ENCODE measurements at places on chromosomes 5 and 9. TPM values are rescaled to one million over a fixed set of nuclear protein-coding genes. Genes with fewer than 3 reads are reported as not detected.
A peak's percentile ranks its signal among the peaks of the same experiment; 100 is the strongest.

- no peak overlapping the region for H3K27ac ChIP-seq
- no peaks in the 10 kb centered on the region for H3K36me3 ChIP-seq
- no peak overlapping the region for H3K4me3 ChIP-seq
- no peaks in the 10 kb centered on the region for H3K4me1 ChIP-seq
These were observed 8.5 kb upstream of the CCDC187 start for GRCh38 chr9:136312436-136312835.

Gene PCSK5
- total RNA-seq = 14.3 TPM

- H3K36me3 ChIP-seq = no peaks in the 10 kb centered on the region
- H3K27ac ChIP-seq = no peak overlapping the region
- no peaks in the 10 kb centered on the region for H3K27me3 ChIP-seq
- no peak overlapping the region for H3K4me3 ChIP-seq
- DNase-seq = no peak
- no peaks in the 10 kb centered on the region for H3K4me1 ChIP-seq
These were observed 339.4 kb downstream of the EFNA5 start for GRCh38 chr5:107331312-107331711.

- H3K4me1 ChIP-seq = peaks cover 25% of the 10 kb centered on the region
- no peak for DNase-seq
- H3K27me3 ChIP-seq = no peaks in the 10 kb centered on the region
- peak overlapping the region; percentile 77 for H3K27ac ChIP-seq
- no peaks in the 10 kb centered on the region for H3K36me3 ChIP-seq
These were observed 1.9 kb upstream of the FST start for GRCh38 chr5:53478411-53479044.

DNA sequence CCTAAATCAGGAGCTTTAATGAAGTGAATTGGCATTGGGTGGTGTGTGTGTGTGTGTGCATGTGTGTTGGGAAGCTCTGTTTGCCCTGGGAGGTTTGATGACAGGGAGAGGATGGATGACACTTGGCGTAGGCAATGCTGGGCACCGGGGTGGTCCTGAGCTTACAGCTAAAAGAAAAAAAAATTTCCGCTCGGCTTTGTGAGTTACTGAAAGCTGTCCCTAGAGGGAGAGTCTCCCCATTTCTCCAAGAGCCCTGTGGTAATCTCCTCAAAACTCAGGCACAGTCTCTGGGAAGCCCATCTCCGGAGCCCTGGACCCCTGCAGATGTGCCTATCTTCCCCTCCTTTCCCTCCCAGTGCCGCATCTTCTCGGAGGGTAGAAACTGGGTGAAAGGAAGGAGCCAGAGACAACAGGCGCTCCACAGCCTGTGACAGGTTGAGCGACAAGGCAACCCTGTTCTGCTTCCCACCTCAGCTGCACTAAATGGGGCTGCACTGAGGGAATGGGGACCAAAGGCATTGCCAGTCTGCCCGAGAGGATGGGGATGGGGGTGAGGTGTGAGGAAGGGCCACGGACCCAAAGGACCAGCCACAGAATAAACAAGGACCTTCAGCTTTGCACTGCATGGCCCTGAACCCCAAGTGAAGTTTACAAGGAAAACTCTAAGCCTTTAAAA is 35.8 kb upstream of the TIFAB start:
- H3K4me3 ChIP-seq = no peak overlapping the region
- no peak for DNase-seq
- no peak overlapping the region for H3K27ac ChIP-seq
- peaks cover 80% of the 10 kb centered on the region for H3K27me3 ChIP-seq
- H3K4me1 ChIP-seq = peaks cover 21% of the 10 kb centered on the region

GRCh38 chr5:168962306-168962705 is 338.6 kb downstream of the SLIT3 start:
- H3K4me1 ChIP-seq = no peaks in the 10 kb centered on the region
- H3K27ac ChIP-seq = no peak overlapping the region
- DNase-seq = no peak
- H3K27me3 ChIP-seq = no peaks in the 10 kb centered on the region
- no peak overlapping the region for H3K4me3 ChIP-seq

DNA sequence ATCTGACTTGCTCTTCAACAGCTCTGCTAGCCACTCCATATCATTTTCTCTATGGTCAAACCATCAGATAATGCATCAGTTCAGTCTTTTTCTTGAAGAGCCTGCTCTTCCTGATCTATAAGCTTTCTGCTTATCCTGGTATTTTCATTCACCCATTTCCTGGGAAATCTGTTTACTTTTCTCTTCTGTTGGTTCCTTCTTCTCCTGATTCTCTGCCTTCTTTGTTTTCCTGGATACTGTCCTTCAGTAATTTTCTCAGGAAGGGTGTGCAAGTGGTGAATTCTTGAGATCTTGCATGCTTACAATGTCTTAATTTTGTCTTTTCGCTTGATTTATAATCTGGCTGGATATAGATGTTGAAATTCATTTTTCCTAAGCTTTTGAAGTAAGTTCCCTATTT is 39.8 kb upstream of the NKX2-5 start:
- H3K36me3 ChIP-seq = no peaks in the 10 kb centered on the region
- no peak overlapping the region for H3K4me3 ChIP-seq
- DNase-seq = no peak
- H3K27me3 ChIP-seq = no peaks in the 10 kb centered on the region

- H3K36me3 ChIP-seq = peaks cover 15% of the 10 kb centered on the region
- no peaks in the 10 kb centered on the region for H3K27me3 ChIP-seq
- no peak overlapping the region for H3K27ac ChIP-seq
- no peak for DNase-seq
- H3K4me1 ChIP-seq = peaks cover 7% of the 10 kb centered on the region
These were observed 172.5 kb downstream of the MPDZ start for GRCh38 chr9:13107008-13107407.

GRCh38 chr5:156496291-156496690 is 169.3 kb downstream of the SGCD start:
- H3K27me3 ChIP-seq = no peaks in the 10 kb centered on the region
- H3K4me1 ChIP-seq = no peaks in the 10 kb centered on the region
- H3K27ac ChIP-seq = peak overlapping the region; percentile 66
- H3K36me3 ChIP-seq = no peaks in the 10 kb centered on the region
- no peak for DNase-seq
- no peak overlapping the region for H3K4me3 ChIP-seq

Gene PIP5KL1
- total RNA-seq = 4.2 TPM

DNA sequence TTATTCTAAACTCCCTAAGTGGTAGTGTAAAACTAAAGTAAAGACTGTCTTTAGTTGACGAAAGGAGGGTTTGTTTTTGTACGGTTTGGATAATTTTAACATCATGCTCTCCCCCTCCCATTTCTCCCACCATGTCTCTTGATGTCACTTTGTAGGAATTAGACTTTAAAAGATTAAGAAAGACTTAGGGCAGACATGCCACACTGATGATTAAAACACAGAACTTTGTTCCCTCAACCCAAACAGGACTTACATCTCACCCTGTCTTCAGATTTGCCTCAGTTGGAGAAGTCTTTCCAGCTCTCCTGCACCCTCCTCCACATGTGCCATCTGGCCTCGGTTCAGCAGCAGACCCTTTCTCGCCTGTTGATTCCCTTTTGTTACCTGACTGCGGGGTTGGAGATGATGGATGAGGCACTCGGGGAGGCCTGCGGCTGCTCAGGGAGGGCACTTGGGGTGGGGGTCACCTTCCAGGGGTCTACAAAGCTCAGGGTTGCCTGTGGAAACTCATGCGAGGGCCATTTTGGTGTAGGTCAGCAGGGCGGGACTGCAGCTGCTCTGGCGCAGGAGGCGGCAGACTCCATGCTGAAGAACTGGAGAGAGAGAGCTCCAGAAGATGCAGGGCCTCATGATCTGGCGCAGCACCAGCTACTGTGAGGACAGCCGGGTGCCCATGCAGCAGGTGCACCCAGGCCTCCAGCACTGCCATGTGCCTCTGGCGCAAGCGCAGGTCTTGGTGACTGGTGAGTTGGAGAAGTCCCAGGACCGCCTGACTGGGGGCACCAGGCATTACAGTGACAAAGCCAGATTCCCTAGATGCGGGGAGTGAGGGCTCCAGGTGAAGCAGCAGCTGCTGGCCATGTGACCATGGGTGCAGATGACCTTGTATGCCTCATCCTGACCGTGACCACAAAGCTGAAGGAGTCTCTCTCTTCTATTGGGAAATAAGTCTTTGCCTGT is 24.5 kb upstream of the EXOC3 start:
- H3K27ac ChIP-seq = no peak overlapping the region
- no peaks in the 10 kb centered on the region for H3K36me3 ChIP-seq
- peaks cover 4% of the 10 kb centered on the region for H3K27me3 ChIP-seq

DNA sequence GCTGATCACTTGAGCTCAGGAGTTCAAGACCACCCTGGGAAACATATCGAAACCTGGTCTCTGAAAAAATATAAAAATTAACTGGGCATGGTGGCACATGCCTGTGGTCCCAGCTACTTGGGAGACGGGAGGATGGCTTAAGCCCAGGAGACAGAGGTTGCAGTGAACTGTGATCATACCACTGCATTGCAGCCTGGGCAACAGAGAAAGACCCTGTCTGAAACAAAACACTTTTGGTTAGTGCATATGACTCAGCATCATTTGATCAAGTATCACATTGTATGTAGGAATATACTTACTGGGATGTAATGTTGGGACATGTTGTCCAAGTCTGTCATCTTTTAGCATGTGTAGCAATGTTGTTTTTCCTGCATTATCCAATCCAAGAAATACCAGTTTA is 12.0 kb downstream of the SAR1B start:
- no peak overlapping the region for H3K4me3 ChIP-seq
- H3K27me3 ChIP-seq = no peaks in the 10 kb centered on the region
- H3K27ac ChIP-seq = no peak overlapping the region
- H3K36me3 ChIP-seq = peaks cover 29% of the 10 kb centered on the region
- no peak for DNase-seq

Gene DNAI1
- not detected for total RNA-seq

DNA sequence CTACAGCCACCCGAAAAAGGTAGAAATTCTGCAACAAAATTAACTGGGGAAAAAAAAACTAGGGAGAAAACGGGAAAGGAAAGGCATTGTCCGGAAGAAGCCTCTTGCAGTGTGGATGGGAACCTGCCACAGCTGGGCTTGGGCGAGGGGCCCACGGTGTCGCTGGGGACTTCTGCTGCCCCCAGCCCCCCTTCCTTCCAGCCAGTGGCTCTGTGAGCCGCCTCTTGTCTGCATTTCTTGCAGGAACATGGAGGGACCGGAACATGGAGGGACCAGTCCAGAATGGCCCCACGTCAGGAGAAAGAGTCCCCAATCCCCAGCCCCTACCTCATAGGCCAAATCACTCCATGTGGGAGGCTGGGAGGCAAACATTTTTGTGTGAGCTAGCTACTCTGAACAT is 36.9 kb upstream of the EXOC3 start:
- H3K4me3 ChIP-seq = no peak overlapping the region
- H3K27ac ChIP-seq = no peak overlapping the region
- DNase-seq = peak; percentile 25
- no peaks in the 10 kb centered on the region for H3K4me1 ChIP-seq
- no peaks in the 10 kb centered on the region for H3K36me3 ChIP-seq

- H3K4me3 ChIP-seq = no peak overlapping the region
- no peak overlapping the region for H3K27ac ChIP-seq
- no peaks in the 10 kb centered on the region for H3K27me3 ChIP-seq
- DNase-seq = no peak
- H3K4me1 ChIP-seq = peaks cover 16% of the 10 kb centered on the region
These were observed 41.3 kb downstream of the EFCAB9 start for GRCh38 chr5:172235132-172235780.

Gene SPINK13
- not detected for total RNA-seq

DNA sequence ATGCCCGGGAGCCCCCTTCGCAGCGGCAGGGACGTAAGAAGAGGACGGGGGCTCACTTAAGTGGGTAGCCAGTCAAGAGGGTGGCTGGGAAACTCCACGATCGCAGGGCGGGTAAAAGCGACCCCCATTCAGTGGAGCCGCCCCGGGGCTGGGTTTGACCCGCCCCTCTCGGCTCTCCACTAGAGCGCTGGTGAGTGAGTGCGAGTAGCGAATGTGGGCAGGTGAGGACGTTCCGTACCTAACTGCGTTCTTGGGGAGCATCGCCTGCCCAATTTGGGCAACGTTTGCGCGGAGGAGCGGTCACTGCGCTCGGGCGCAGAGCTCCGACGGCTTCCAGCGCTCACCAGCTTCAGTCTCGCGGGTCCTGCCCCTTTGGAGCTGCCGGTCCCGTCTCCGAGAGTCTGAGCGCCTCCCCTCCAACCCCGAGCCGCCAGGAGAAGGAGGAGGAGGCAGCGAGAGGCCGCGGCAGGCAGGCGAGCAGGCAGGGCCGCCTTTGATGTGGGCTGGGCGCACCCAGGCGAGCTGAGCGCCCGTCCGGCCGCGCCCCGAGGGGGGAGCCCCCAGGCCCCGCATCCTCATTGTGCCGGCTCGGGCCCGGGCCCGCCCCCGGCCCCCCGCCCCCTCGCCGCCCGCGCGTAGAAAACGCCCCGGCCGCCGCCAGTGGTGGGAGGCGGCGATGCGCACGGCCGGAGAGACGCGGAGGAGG is at the start of gene FGF18:
TSS of gene FGF18 (plus strand) at position 666 of the 706 bp plus-strand sequence. CDS start 553 bp downstream, outside the sequence.
- H3K36me3 ChIP-seq = peaks cover 5% of the 10 kb centered on the region
- H3K27ac ChIP-seq = no peak within 1 kb of the TSS
- H3K4me1 ChIP-seq = no peaks in the 10 kb centered on the region
- no peaks in the 10 kb centered on the region for H3K27me3 ChIP-seq
- no peak for DNase-seq

- H3K4me3 ChIP-seq = no peak overlapping the region
- H3K27ac ChIP-seq = no peak overlapping the region
- no peaks in the 10 kb centered on the region for H3K27me3 ChIP-seq
- H3K4me1 ChIP-seq = no peaks in the 10 kb centered on the region
- peak; percentile 12 for DNase-seq
- no peaks in the 10 kb centered on the region for H3K36me3 ChIP-seq
These were observed 214.4 kb upstream of the MVB12B start for GRCh38 chr9:126112135-126112720.

DNA sequence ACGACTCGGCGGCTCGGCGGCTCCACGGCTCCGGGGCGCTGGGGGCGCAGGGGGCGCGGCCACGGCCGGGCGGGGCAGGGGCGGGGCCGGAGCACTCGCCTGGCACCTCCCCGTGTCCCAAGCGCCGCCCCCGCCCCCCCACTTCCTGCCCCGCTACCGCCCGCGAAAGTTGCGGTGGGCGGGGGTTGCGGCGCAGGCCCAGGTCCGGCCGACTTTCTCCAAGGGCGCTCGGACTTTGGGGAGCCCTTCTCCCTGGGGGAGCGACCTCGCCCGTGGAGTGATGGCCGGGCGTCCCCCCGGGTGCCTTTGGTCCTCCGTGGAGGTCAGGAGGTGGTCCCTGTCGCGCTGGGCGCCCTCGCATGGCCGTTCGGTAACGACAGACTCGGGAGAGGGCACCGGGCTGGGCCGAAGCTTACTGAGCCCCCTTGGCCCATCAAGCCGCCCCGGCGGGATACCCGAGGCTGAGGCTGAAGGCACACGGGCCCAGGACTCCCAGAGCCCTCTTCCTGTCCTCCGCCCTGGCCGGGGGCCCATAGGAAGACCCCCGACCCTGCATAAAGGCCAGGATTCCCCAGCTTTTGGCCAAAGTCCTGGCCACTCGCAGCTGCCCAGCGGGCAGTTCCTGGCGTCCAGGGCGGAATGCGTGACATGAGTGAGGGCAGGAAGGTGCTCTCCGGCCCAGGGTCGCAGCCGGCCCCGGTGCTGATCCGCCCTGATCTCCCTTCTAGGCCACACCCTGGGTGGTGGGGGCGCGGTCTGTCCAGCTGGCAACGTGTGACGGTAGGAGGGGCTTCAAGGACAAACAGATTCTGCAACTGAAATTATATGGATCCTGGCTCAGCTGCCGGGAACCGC is 883 bp upstream of the VAV2 start:
- peak; percentile 96 for DNase-seq
- peak overlapping the region; percentile 95 for H3K27ac ChIP-seq
- peak overlapping the region; percentile 69 for H3K4me3 ChIP-seq

Gene TMC1
- total RNA-seq = 1.5 TPM

Gene PHF24
- total RNA-seq = 0.68 TPM

Gene NMUR2
- total RNA-seq = not detected

All from sigmoid colon (tissue), 7 donors.